ENCODE measurements at places on chromosomes 6 and 20.

GRCh38 chr20:32887492-32887891, 28.8 kb downstream of the EFCAB8 start:
- DNase-seq, result no peak

DNA sequence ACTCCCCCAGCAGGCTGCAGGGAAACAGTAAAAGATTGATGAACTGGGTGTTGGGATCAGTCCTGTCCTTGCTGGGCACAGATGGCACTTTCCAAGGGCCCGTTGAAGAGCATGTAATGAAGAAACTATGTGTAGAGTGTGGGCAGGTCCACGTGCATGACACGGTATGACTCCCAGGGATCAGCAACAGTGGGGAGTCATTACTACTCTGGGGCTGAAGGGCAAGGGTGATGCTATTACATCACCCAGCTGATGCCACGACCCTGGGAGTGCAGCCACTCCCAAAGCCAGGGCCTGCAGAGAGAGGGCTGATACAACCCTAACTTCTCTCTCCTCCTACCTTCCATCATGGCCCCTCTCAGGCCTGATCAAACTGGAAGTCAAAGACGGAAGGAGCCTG, 20.1 kb downstream of the KCNK17 start:
- no peak for DNase-seq

DNA sequence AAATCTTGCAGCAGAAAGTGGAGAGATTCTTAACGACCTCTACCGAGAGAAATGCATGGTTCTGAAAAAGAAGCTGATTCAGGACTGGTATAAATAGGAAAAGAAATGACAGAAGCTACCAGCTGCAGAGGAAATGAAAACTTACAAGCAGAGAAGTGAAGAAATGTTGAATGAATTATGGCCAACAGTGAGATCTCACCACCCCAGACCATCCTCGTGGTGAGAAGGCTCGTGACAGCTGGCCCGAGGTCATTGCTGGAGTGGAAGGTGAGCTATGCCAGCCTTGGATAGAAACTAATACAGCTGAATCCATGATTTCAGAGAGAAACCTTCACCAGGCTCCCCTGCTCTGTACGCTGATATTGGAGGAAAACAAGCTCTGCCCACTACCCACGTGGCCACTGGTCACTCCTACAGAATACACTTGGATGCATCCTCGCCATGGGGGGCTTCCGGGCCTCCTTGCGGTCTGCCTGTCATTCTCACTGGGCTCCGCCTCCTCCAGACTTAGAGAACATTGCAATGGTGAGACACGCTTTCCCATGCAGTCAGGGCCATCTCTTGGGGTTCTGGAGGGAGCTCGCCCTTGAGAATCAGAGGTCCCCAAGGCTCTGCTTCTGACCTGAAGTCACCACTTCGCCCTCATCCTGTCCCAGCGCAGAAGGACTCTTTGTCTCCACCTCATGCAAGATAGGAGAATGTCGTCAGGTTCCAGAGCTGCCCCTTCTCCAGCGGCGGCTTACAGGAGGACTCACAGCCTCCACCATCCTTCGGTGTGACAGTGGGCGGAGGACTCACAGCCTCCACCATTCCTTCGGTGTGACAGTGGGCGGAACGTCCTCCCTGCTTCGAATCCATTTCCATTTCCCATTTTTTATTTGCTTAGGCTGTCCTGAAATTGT, 10.6 kb upstream of the TUBB2B start:
- DNase-seq, result no peak

DNA sequence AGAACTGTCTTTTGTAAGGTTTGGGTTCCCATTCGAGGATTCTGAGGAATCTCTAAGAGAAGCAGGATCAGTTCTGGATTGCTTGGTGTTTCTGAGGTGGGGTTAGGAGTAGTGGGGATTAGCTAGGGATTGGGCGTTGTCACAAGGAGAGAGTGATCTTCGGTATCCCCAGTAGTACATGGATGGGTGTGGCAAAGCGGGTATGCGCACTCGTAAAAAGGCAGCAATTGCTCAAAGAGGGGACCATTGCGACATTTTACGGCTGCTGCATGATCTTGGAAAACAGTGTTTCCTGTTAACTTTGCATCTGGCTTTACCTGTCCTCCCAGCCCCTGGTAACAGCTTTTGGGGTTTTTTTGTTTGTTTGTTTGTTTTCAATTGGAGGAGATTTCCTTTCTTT, 9.7 kb upstream of the ZSCAN9 start:
- no peak for DNase-seq

DNA sequence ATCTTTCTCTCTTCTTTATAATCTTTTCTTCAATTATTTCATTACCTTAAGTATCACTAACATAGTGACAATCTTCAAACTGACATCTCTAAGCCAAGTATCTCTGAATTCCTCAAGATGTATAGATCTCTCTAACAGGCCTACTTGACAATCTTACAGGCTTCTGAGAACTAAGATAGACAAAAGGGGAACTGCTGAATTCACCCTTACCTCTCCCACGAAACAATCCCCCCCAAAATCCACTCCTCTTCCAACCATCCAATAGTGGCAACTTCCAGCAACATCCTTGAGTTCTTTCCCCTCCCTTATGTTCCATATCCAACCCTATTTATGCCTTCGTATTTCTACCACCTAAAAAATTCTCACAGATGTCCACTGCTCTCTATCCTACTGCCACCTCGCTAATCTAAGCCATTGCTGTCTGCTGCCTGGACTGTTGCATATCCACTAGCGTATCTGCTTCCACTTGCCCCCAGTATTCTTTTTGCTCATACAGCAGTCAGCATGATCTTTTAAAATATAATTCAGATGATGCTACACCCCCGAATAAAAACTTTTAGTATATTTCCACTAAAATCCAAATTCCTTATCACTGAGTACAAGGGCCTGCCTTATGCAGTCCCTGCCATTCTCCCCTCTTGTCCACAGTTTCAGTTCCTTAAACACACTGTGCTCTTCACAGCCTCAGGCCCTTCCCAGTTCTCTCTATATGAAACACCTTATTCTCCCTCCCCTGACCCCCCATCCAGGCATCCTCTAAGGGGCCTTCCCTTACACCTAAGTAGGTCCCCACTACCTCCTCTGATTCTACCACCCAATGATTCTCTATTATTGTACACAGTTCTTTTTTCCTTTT, 8.0 kb downstream of the REPS1 start:
- DNase-seq, result no peak

DNA sequence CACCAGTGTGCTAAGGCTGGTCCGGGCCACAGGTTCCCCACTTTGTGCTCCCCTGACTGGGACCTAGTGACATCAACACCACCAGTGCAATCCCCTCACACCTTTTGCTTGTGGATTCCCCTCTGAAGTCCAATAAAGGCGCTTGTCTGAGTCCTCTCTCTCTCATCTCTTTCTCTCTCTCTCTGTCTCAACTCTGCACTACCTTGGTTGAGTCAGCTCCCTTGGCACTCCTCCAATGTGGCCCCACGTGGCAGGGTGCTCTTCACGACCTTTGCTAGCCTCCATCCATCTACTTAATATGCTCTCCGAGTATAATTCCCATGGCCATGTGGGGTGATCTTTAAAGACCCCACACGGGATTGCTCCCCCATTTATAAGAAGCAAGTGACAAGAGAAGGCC, 385.0 kb downstream of the CD83 start:
- DNase-seq, result no peak

- no peak for DNase-seq
Observed at GRCh38 chr20:56554869-56555268, 21.8 kb downstream of the FAM209B start.

- no peak for DNase-seq
Observed at GRCh38 chr20:33826270-33826897, 15.2 kb downstream of the CHMP4B start.

- DNase-seq, result no peak
Observed at GRCh38 chr6:133741375-133741861, 147.5 kb upstream of the TCF21 start.

All from stimulated activated CD4-positive, alpha-beta T cell treated with anti-CD3 and anti-CD28 coated beads, Interleukin-15, amount 100 ng/mL, for 1 hour (primary cell).